Left ventricle myocardium superior (tissue), 1 donor: ENCODE measurements at places on chromosomes 12 and 14.

- DNase-seq: peak; percentile 73
Measured at GRCh38 chr12:55736780-55737580, 5.9 kb upstream of the GDF11 start.

DNA sequence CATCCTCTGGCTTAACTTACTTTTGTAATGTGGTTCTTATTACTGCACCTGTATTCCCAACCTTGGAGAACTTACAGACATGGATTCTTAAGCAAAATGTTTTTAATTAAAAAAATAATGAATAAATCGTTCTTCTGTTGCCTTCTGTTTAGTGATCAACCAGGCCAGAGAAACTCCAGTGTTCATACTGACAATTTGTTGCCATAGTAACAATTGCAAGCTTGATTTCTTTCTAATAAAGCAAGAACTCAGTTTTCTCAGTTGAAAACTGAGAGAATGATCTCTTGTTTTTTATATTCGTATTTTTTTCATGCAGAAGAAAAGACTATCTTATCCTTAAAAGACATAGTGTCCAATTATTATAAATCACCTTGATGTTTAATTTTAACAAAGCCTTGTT lies 106.5 kb upstream of the LMNTD1 start:
- DNase-seq: no peak

GRCh38 chr12:3336606-3337311 lies 154.2 kb upstream of the PRMT8 start:
- no peak for DNase-seq

- DNase-seq: no peak
Measured at GRCh38 chr12:124685689-124686369, 118.4 kb upstream of the NCOR2 start.

DNA sequence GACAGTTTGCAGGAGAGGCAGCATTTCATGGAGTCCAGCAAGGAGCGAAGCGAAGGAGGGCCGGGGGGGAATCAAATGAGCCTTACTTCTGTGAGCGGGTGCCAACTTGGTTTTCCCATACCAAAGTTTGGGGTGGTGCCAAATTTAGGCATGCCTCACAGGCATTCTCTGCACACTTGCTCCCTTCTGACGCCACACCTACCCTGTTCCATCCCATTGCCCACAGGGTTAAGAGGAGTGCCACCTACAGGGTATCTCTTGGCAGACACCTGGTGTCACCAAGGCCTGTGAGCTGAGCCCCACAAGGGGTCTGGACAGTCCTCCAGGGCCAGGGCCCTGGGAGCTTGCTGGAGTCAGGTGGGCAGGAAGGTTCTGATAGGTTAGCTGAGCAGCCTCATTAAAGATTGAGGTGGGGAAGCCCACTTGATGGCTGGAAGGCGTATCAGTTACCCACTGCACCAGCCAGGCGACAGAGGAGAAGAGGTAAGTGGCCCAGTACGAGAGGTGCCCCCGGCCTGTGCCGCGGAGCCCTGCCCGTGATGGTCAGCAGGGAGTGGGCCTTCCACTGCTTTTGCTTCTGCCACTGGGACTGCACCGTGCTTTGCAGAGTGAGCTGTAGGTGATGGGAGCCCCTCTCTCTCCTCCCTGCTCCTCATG lies 45.2 kb downstream of the DEGS2 start:
- DNase-seq: no peak

- DNase-seq: no peak
Measured at GRCh38 chr14:35883677-35884293, 57.6 kb downstream of the BRMS1L start.

GRCh38 chr14:66782853-66783252 lies 274.9 kb downstream of the GPHN start:
- DNase-seq: no peak

- DNase-seq: no peak
Measured at GRCh38 chr12:93972411-93973208, 175.8 kb upstream of the PLXNC1 start.

DNA sequence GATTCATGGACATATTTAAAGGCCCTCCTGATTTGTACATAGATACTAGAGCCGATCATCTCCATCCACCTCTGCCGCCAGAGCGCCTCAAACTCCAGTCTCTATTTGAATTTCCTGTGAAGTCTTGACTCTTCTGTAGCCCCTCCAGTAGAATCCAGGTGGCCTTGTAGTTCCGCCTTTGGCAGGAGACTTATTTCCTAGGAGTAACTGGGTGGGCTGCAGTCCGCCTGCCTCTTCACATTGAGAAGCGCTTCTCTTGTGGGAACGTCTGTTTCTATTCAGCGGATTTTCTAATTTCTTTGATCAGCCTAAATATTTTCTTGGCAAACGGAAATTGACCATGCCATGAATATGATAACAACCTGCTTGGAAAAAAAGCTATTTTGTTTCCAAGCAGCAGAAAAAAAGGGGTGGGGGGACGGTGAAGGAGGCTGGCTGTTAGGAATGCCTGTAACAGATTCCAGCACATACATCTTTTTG lies 9.0 kb upstream of the SIX1 start:
- no peak for DNase-seq

DNA sequence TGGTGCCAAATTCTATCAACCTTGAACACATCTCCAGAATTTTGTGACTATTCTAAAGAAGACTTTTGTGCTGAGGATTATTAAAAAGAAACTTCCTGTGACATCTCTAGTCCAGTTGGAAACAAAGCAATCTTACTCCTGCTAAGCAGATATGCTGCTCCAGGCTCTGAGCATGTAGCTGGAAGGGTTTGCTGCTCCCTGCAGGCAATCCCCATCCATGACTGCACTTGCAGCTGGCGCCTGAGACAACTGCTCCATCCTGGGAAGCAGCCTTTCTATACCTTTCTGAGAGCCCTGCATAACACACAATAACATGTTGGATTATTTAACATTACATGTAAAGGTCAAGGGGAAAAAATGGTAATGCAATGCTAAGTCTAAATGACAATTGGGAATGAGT lies 105.1 kb downstream of the NDUFA12 start:
- no peak for DNase-seq

DNA sequence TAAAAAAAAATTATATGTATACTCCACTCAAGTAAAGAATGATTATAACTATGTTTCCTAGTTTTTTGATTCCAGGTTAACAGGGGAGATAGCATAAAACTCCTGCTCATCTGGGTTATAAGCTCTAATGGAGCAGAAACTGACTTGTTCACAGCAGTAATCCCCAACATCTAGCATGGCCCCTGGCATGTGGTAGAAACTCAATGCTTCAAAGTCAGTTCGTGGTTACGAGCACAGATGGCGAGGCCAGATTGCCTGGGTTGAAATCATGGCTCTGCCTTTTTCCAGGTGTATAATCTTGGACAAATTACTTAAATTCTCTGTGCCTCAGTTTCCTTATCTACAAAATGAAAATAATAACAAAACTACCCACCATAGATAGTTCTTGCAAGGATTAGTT lies 183.8 kb downstream of the TTC7B start:
- DNase-seq: no peak

- no peak for DNase-seq
Measured at GRCh38 chr14:72002731-72003130, 70.5 kb downstream of the RGS6 start.

- no peak for DNase-seq
Measured at GRCh38 chr12:114269153-114269552, 136.8 kb downstream of the TBX5 start.

- no peak for DNase-seq
Measured at GRCh38 chr14:34640826-34641225, 10.9 kb upstream of the SNX6 start.

- DNase-seq: no peak
Measured at GRCh38 chr12:87231818-87232217, 797.4 kb downstream of the C12orf50 start.
